ENCODE measurements at places on chromosomes 12 and 14. TPM values are rescaled to one million over a fixed set of nuclear protein-coding genes. Genes with fewer than 3 reads are reported as not detected.

The RITA1 gene
- polyA plus RNA-seq, result 22.1 TPM

The PTPN21 gene
- 37.0 TPM for polyA plus RNA-seq

The PDE3A gene
- polyA plus RNA-seq, result 24.6 TPM

The ACRBP gene
- 6.4 TPM for polyA plus RNA-seq

The NPFF gene
- polyA plus RNA-seq, result 0.64 TPM

The GALNT16 gene
- polyA plus RNA-seq, result 3.1 TPM

The ABCD2 gene
- polyA plus RNA-seq, result 0.04 TPM
